ENCODE measurements at places on chromosomes 7 and 10.

DNA sequence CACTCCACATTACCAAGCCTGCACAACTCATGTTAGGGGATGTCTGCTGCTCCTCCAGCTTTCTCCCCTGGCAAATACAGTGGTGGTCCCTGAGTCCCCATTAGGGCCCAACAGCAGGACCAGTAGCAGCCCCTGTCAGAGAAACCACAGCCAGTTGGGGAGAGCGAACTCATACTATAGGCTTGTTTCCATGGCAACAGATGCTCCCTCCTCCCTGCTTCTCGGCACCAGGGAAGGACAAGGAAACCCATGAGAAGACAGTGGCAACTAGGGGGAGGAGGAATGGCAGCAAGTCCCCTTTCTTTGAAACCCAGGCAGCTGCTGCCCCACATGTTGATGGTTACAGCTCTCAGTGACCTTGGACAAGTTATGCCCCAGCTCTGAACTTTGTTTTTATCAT lies 326.4 kb downstream of the KCNMA1 start:
- no peak for DNase-seq

- no peak for DNase-seq
Observed at GRCh38 chr7:129184981-129185670, 3.3 kb upstream of the SMO start.

DNA sequence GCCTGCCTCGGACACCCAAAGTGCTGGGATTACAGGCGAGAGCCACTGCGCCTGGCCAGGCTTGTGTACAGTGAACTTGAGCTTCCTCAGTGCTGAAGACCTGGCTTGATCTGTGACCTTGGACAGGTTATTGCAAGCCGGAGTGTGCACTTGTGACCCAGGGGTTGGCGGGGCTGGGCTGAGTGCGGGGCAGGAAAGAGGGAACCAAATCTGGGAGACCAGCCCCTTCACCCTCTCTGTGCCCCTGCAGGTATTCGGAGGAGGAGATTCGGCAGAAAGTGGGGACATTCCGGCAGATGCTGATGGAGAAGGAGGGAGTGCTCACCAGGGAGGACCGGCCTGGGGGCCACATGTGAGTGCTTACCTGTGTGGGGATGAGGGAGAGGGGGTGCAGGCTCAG lies 46.2 kb downstream of the SRRM3 start:
- no peak for DNase-seq

DNA sequence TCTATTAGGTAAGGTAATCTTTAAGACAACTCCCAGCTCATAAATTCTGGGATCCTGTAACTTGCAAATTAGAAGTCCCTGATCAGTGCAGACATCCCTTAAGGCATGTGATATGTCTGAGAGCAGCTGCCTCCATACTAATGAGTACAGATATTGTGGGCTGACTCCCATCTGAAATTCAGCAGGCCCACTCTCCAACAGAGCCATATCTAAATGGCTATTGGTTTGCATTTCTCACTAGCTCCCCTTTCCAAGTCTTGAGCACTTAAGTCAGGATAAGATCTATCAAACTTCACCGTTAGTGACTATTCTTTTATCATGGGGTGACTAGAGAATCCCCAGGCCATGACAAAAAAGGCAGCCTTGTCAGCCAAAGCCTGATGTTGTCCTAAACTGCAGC lies 785.4 kb downstream of the IPMK start:
- no peak for DNase-seq

DNA sequence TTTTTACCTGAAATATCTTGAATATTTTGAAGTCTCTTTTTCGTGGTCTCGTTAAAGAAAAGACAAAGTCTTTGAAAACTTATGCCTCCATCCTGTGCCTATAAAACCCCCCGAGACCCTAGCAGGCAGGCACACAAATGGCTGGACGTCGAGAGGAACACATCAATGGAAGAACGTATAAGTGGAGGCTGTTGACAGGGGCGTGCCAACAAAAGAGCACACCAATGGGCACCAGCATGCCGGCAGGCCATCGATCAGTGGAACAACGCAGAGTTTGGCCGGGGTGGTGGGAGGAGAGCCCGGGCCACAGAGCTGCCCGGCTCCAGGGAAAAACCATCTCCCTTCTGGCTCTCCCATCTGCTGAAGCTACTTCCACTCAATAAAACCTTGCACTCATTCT lies 24.7 kb downstream of the ENKUR start:
- DNase-seq, result no peak

DNA sequence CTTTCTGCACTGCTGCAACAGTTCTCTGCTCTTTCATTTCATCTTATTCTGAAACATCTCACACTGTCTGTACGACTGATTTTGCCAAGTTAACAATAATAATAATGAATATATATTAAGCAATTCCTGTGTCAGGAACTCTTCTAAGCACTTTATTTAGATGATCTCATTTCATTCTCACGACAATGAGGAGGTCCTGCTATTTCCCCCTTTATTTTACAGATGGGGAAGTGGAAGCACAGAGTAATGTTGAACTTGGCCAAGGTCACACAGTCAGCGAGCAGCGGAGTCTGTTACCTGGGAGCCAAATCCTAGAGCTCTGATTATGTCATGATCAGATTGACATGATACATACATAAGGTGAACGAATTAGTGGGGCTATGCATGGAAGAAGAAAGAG lies 5.8 kb downstream of the MRC1 start:
- no peak for DNase-seq

- no peak for DNase-seq
Observed at GRCh38 chr10:19578571-19578970, 237.7 kb upstream of the PLXDC2 start.

GRCh38 chr7:102313997-102314780 lies 27.5 kb downstream of the SH2B2 start:
- DNase-seq, result no peak

GRCh38 chr10:11594589-11595394 lies 16.7 kb downstream of the USP6NL start:
- DNase-seq, result no peak

DNA sequence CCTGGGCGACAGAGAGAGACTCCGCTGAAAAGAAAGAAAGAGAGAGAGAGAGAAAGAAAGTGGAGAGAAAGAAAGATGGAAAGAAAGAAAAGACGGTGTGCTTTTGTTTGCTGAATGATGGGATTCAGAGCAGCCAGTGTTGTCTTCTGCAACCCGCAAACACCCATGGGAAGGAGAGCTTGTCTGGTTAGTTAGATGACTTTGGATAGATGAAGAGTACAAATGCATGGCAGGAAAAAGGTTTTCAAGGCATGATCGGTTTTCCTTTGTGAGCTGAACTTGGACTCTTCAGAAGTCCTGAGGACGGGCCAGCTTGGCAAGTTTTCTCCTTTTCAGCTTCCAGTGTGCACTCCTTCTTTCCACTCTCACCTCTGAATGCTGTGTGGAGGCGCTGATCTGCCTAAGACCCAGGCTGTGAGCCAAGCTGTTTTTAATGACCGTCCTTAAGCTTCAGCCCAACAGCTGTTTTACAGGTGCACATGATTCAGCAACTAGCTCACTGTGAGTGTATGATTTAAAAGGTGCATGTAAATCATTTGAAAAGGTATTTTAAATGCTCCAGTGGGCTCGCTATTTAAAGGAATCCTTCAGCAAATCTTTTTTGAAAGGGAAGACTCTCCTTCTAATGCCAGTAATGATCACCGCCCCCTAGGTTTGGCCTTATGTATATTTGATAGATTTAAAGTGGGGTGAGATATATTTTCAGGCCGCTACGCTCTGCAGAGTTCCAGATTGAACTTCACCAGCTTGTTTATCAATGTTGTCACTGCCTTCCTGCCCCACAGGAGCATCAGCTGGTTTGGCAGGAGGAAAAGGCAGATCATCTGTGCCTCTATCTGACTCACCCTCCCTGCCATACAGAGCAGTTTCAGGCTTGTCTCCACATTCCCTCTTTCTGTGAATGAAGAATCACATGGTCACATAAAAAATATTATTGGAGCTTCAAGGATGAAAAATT lies 115.0 kb downstream of the PLXDC2 start:
- no peak for DNase-seq

DNA sequence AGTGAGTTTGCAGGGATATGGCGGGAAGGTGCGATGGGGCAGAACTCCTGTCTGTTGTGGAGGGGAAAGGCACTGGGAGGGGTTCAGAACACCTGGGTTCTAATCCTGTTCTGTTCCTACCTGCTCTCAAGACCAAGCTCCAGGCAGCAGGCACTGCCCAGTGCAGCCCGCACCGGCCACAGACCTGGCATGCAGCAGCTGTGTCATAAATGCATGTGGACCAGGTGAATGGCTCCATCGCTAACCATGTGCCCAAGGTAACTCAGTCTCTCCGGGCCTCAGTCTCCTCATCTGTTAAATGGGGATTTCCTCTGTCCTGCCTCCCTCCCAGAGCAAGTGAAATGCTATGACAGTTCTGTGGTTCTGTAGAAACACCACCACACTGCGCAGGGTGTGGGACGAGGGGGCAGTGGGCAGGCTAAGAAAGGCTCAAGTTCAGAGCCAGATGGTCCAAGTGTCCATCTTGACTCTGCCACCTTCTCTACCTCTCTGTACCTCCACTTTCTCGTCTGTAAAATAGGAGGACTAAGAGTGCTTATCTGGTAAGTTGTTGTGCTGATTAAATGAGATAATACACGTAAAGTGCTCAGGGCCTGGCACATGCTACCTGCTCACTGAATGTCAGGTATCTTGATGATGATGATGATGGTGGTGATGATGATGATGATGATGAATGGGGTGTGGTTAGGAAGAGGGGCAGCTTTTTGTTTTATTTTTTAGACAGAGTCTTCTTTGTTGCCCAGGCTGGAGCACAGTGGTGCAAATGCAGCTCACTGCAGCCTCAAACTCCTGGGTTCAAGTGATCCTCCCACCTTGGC lies 22.9 kb downstream of the ATP6V1F start:
- DNase-seq, result no peak

GRCh38 chr10:43861966-43862751 lies 213.5 kb upstream of the ZNF32 start:
- no peak for DNase-seq

DNA sequence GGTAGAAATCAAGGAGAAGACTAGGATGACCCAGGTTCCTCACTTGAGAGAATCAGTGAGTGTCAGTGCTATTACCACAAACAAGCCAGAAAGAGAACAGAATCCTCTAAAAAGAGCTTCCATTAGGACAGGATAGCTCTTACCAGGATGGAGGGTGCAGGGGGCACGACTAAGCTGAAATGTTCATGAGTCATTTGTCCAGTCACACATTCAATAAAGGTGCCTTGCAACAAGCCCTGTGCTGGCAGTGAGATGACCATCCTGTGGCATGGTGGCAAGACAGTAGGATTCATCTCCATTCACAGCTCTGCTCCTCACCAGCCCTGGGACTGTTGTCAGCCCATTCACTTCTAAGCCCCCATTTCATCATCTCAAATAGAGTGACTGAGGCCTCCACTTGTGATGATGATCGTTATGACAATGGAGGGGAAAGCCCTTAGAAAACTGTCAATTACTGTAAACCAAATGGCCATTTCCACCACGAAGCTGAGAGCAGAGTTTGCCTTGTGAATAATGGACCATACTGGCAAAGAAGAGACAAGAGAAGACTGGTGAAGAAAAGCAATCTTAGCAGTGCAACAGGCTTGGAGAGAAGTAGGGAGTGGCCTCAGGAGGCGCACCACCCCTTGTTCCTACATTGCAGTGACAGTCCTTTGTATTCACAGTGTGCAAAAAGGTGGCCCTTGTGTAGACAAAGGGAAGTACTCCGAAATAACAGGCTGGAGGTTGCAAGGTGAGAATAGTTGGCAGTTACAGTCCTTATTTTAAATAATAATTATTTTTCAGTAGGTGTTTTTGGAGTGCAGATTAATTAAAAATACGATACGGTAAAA lies 9.0 kb upstream of the WIPF3 start:
- no peak for DNase-seq

- no peak for DNase-seq
Observed at GRCh38 chr10:33071857-33072256, 113.8 kb upstream of the ITGB1 start.

- no peak for DNase-seq
Observed at GRCh38 chr7:102230593-102230992, 56.1 kb upstream of the SH2B2 start.

DNA sequence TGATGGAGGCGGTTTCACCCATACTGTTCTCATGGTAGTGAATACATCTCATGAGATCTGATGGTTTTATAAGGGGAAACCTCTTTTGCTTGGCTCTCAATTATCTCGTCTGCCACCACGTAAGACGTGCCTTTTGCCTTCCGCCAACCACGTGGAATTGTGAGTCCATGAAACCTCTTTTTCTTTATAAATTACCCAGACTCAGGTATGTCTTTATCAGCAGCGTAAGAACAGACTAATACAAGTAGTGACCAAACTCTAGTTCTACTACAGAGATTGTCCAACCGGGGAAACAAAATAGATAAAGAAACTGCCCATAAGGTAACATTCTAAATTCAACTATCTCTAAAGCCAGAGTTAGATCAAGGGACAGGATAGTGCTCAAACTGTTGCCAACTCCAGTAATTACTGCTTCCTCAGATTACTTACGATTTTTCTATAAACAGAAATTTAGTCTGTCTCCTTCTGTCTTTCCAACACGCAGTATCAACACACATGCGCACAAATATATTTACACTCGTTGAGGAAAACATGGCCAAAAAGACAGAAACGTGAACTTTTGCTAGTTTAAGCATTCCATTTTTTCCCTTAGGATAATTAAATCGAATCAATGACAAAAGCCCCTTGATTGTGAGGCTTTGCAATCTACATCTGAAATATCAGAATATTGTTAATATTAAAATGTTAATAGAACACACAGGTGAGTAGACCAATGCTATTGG lies 36.9 kb downstream of the CREB3L2 start:
- DNase-seq, result no peak

DNA sequence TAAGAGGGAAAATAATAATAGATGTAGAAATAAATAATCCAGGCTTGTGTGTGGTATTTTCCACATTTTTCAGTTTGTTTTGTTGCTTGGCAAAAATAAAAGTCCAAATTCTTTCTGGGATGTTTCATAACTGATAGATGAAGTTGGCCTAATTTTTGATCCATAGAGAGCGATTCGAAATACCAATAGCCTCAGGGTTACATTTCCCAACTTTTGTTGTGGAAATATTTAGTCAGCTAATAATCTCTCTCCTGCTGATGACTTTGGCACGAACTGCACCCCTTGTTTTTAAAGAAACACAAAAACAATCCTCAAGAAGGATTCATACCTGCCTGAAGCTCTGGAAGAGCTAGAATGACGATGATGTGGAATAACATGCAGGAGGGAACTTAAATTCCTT lies 483.2 kb downstream of the ADRA2A start:
- DNase-seq, result no peak

DNA sequence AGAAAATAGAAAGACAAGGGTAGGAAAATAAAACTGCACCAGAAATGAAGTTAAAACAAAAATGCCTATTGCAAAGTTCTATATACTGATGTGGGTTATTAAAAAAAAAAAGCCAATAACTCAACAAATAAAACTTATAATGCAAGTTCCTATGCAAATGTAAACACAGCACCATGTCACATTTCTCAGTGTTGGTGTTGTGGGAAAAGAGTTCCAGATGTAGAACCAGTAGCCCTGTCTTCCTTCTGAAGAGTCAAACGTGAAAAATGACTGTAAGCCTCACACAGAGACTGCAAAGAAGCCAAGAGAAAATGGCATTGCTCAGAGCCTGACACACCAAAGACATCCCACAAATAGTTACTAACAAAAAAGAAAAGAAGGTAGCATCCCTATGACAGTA lies 10.1 kb downstream of the PON2 start:
- DNase-seq, result no peak

- no peak for DNase-seq
Observed at GRCh38 chr7:42877862-42878261, 34.0 kb downstream of the C7orf25 start.

Data from suprapubic skin (tissue), 4 donors.